Activated CD4-positive, alpha-beta T cell treated with anti-CD3 and anti-CD28 coated beads for 36 hours (primary cell): ENCODE measurements at places on chromosomes 1 and 21. TPM values are rescaled to one million over a fixed set of nuclear protein-coding genes. Genes with fewer than 3 reads are reported as not detected.

Gene SCMH1
- 31.0 TPM for total RNA-seq

DNA sequence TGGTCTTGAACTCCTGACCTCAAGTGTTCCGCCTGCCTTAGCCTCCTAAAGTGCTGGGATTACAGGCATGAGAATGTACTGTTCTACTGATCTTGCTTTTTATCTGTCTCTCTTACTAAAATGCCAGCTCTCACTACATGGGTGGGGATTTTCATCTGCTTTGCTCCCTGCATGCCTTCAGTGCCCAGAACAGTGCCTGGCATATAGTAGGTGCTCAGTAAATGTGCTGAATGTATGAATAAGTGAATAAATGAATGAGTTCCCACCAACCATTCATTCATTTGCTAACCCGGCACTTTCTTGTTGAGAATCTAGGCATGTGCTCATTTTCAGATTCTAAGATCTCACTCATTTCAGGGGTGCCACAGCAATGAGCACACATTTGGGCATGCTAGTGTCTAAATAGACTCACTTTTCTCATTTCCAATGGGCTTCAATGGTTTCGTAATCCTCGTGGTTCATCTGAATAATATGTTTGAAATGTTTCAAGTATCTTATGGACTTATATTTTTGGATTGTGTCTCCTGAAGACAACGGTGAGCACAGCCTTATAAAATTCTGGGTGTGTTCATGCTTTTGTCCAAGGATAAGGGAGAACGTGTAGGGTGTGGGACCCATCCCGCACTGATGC, 7.6 kb downstream of the DHRS3 start:
- H3K4me1 ChIP-seq: peaks cover 35% of the 10 kb centered on the region
- no peaks in the 10 kb centered on the region for H3K27me3 ChIP-seq
- no peak overlapping the region for H3K4me3 ChIP-seq
- no peak for DNase-seq
- peaks cover 60% of the 10 kb centered on the region for H3K36me3 ChIP-seq

- H3K27me3 ChIP-seq: no peaks in the 10 kb centered on the region
- no peak overlapping the region for H3K4me3 ChIP-seq
These were observed 265.1 kb downstream of the LRRC40 start for GRCh38 chr1:69940231-69940630.

Gene BRINP3
- total RNA-seq: not detected
